ENCODE measurements at places on chromosomes 7 and 10.
A peak's percentile ranks its signal among the peaks of the same experiment; 100 is the strongest.

- no peak for DNase-seq
Measured at GRCh38 chr10:84195044-84195830, 900 bp downstream of the CDHR1 start.

- DNase-seq = no peak
Measured at GRCh38 chr10:15053061-15053460, 9.3 kb downstream of the OLAH start.

- no peak for DNase-seq
Measured at GRCh38 chr7:45384499-45384898, 189.7 kb upstream of the ADCY1 start.

- DNase-seq = no peak
Measured at GRCh38 chr7:131212114-131212513, 115.6 kb upstream of the MKLN1 start.

GRCh38 chr10:1411956-1412355 lies 325.4 kb downstream of the ADARB2 start:
- DNase-seq = no peak

DNA sequence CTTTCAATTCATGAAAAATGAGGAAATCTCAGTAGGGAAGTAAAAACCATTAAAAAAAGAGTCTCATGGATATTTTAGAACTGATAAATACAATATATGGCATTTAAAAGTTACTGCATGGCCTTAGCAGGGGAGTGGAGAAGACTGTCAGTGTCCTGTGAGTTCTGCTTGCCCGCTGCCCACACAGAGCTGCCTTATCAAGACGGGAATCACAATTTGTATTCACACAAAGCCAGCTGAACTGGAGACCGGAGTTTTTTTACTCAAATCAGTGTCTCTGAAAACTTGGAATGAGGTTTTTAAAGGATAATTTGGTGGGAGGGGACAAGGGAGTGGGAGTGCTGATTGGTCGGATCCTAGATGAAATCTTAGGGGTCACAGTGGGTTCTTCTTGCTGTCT lies 17.1 kb downstream of the LANCL2 start:
- DNase-seq = no peak

DNA sequence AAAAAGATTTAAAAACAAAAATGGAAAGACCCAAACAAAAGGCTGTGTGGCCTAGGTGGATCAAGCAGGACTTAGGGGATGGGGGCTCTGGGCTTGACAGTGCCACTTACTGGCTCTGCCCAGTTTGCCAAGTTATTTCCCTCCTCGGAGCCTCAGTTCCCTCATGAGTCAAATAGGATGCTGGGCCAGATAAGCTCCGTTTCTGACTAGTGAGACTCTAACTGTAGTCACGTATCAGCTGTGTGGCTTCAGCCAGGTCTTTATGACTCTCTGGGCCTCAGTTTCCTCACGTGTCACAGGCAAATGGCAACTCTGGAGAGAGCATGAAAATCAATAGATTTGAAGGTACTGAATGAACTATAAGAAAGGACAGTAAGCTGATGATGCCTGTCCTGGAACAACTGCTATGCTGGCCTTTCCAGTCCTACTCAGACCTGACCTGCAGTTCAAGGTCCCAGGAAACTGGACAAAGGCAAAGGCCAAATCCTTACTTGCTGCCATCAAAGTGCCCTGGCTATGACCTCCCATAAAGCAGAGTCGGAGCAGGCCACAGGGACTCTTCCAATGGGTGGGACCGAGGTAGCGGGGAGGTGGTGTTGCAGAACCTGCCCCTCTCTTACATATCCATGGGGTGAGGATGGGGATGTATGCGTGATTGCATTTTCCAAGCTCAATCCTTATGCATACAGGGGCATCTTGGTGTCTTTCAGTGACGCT lies 27.0 kb downstream of the FAM53B start:
- no peak for DNase-seq

DNA sequence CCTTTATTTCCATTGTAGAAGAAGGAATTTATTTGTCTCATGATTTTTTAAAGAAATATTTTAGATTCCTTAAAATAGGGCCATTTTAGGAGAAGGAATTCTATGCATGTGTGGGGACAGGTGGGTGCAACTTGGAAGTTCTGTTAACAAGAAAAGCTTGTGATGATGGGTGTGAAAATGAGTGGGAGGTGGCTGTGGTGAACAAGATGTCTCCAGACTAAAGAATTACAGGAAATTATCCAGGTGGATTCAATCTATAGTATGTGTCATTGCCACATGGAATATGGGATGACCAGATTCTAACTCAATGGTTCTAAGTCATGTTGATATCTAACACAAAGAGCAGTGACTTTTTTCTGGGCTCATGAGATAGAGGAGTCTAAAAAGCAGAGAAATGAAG lies 229.6 kb upstream of the IGFBP3 start:
- DNase-seq = no peak

GRCh38 chr7:30436046-30436445 lies 42.5 kb downstream of the NOD1 start:
- DNase-seq = peak; percentile 39

DNA sequence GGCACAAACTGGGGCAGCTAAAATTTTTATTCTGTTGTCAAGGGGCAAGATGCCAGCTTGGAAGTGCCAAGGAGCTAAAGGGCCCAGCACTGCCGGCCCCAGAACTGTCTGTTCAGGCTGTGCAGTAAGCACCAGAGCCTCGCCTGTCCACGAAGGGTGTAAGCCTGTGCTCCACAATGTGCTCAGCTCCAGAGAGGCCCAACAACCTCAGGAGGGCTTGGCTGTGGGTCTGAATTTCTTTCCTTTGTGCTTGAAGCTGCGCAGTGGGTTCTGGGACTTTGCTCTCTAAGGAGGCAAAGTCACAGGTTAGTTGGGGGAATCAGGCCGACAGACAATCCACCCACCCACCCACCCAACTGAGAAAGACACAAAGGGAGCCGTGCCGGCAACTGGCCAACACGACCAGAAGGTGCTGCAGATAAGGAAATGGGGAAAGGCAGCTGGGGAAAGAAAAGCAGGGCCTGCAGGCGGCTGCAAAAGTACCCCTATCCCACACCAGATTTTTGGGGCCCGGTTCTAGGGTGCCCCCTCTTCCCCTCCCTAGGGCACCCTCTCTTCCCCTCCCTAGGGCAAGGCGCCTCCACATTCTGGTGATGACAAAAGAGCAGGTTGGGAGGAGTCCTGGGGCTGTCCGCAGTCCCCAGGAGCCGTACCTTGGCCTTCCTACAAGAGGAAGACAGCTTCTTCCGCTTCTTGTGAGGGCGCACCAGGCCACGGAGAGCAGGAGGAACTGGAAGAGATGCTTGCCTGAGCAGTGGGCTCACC lies 7.7 kb downstream of the DDX56 start:
- peak; percentile 17 for DNase-seq

GRCh38 chr7:93717217-93717900 lies 142.8 kb upstream of the CALCR start:
- no peak for DNase-seq

GRCh38 chr7:8357536-8357935 lies 75.9 kb upstream of the NXPH1 start:
- DNase-seq = no peak

DNA sequence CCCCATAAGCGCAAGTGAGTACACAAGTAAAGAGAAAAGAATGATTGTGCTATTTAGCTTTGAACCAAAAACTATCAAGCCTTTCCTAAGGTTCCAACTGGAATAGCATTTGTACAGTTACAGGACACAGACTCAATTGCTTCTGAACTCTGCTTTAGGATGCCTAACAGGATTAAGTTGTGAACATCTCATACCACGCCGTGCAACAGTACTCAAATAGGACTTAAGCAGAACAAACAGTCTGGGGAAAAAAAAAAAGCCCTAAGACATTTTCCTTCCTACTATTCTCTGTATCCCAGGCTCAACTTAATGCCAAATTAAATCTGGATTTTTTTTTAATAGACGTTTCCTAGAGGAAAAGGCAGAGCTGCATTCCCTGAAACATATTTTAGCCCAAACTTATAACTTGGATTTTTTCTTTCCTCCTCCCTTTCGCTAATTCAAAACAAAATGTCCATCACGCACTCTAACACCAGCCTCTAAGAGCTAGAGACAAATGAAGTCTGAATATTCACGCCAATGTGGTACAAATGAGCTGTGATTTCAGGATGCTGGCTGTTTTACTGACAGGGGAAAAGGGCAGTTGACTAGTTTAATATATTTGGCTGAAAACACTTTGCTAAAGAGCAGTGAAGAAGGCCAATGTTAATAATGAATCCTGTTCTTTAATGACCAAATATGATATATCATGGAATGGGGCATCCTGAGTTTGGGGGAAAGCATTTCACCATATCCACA lies 68.6 kb downstream of the CALD1 start:
- no peak for DNase-seq

DNA sequence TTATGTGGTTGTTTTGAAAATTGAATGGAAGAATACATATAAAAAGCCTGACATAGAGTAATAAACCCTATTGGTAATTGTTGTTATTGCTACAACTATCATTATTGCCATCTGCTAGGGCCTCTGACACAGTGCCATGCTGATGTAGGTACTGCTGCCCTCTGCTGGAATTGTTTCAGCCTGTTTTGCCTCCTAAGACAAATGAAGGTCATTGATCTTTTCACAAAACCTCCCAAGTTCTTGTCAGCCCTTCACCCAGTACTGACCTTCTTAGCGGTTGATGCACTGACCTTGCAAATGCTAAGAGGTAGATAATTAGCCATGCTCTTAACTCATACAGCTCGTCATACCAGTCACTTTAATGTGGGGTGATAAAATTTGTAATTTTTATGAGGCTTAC lies 975.2 kb downstream of the SORCS1 start:
- DNase-seq = peak; percentile 36

DNA sequence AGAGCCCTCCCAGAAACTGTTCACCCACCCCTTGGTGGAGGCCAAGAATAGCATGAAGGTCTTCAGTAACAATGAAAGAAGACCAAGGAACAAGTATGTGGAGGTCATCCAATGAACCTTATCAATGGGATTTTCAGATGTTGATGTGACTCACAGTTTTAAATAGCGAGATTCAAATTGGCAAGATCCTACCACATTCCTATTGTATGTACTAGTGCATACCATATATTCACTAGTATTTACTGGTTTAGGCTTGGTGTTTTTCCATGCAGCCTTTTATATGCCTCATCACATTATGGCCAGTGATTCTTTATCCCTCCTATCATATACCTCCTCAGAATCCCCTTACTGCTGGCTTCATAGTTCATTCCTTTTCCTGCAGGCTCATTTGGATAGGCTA lies 54.4 kb downstream of the ITGB8 start:
- DNase-seq = no peak

GRCh38 chr7:85186521-85187241 lies at the start of gene SEMA3D:
SEMA3D (minus strand) TSS chr7:85187056; CDS start chr7:85121891, 65,165 bp downstream.
- peak; percentile 71 for DNase-seq

GRCh38 chr10:59060852-59061251 lies 115.6 kb upstream of the PHYHIPL start:
- no peak for DNase-seq

DNA sequence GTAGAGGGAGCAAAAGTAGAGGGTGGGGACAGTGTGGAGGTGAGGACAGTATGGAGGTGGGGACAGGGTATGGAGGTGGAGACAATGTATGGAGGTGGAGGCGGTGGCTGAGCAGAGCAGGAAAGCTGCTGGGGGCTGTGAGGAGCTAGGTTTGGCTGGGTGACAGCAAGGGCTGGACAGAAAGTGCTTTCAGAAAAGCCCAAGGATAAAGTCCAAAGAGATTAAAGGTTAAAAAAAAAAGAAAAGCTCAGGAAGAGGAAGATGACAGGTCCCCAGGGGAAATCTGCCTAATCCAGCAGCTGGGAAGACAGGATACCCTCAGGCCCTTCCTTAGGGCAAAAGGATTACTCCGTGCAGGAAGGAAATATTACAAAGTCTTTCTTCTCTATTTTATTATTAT lies 32.1 kb upstream of the PFKFB3 start:
- DNase-seq = no peak

GRCh38 chr7:158121441-158122045 lies 466.1 kb downstream of the PTPRN2 start:
- DNase-seq = no peak

- DNase-seq = no peak
Measured at GRCh38 chr7:112615701-112616100, 134.9 kb downstream of the LSMEM1 start.

DNA sequence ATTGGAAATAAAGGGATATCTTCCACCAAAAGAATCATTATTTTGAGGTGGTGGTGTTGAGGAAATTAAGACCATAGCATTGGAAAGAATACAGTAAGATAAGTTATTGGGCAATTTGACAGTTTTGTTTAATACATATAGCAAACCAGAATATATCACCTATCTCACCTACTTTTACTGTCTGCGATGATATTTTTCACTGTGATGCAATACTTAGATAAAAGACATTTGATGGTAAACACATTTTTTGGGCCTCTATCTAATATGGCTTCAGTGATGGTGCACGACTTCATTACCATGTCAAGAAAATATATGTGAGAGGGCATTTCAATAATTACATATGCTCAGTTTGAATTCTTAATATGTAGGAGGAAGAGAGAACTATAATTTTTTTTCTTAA lies 93.7 kb upstream of the MAGI2 start:
- no peak for DNase-seq

DNA sequence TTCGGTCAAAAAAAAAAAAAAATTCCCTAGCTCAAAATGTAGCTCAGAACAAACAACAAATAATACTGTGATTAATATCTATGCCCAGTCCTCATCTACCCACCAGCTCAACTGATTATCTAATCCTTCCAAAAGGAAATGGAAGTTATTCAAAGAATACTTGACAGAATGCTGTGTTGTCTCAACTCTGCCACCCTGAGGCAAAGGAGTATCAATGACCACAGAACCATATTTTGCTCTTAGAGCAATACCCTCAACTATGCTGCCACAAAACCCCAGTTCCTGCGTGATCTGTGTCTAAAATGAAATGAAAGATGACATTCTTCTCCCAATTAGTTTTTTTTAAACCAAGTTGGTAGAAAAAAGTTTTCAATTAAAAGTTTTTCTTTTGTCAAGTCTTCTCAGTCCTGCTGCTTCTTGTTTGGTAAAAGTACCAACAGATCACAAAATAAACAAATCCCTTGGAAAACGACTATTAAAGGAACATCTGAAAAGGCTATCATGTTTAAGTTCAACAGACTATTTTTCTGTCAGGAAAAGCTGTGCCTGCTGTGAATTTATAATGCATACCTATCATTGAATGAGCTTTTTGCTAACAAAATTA lies 21.6 kb downstream of the RBM28 start:
- DNase-seq = peak; percentile 64

Data from suppressor macrophage (primary cell).